ENCODE measurements at places on chromosomes 4 and X.

- no peak for DNase-seq
Observed at GRCh38 chr4:185344743-185345538, 50.8 kb downstream of the LRP2BP start.

DNA sequence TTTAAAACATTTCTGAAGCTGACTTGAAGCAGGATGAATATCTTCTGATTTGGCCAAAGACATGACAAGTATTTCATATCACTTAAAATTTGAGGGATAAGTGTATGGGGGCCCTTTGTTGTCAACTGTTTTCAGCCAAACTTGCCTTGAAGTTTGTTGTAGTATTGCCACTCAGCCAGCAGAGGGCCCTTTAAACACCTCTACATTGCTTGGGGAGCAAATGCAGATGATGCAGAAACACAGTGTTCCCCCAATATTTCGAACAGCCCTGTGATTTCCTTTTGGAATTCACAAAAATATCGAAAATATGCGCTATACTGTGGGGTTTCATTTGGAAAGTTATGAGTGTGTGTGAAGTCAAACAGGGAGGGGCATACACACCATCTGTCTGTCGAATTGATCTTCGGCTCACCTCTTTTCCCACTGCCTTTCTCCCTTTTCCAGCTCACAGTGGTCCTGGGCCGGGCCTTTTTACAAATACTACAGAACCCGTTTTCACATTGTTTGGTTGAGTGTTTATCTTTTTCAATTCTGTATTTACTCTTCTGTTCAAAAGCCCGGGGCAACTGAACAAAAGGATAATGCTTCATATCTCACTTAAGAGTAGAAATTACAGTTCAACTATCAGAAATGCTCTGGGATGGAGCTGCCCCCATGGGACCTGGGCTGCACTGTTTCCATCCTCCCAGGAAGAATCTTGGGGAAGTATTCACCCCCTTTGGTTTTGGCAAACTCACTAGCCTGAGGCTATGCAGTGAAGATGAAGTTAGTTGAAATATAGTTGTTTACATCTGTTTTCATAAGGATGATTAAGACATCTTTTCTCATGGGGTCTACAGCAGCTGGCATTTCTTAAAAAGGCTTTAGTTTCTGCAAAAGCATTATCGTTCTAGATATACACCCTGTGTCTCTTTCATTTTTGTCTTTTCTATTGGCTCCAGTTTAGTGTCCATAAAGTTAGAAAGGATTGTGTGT is 137.6 kb downstream of the EGF start:
- peak; percentile 6 for DNase-seq

- DNase-seq = no peak
Observed at GRCh38 chr4:71243091-71243833, 95.6 kb upstream of the SLC4A4 start.

- DNase-seq = no peak
Observed at GRCh38 chr4:773214-773613, 52.7 kb downstream of the CPLX1 start.

DNA sequence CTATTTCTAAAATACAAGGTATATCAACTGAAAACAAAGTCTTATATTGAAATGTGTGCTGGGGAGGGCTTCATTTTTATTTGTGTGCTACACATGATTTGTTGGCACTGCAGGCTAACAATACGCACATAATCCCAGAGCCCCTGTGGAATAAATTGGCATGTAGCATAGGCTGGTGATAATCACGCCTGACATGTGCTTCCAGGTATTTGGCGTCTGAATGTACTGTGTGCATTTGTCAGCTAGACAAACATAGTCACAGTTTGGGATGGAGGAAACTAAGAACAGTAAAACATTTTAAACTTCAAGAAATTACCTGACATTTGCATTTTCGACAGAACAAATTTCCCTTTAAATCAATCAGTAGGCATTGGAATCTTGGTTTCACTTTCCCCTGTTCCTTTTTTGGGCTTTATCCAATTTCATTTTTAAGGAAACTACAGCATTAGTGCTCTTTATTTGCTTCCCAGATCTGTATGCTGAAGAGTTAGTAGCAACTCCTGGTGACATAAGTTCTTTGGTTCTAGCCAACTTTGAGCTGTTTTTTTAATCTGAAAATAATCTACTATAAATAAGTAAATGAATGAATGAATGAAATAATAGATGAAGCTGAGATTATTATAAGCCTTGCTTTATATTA is 472.3 kb downstream of the PDHA2 start:
- no peak for DNase-seq

DNA sequence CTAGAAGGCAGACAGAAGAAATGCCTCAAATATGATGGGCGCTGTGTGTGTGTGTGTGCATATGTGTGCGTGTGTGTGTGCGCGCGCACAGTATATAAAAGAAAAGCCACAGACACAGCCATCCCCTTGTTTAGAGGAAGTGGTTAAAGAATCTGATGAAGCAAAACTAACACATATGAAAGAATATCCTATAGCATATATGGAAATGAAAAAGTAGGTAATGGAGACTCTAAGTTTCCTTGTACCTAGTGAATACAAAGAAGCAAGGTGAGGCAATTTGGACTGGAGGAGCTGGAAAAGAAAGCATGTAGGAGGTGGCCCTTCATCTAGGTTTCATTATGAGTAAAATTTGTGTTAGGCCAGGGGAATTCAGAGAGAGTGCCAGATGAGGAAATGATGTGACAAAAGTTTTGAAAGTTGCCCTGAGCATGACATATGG is 58.6 kb upstream of the MCF2 start:
- DNase-seq = no peak

DNA sequence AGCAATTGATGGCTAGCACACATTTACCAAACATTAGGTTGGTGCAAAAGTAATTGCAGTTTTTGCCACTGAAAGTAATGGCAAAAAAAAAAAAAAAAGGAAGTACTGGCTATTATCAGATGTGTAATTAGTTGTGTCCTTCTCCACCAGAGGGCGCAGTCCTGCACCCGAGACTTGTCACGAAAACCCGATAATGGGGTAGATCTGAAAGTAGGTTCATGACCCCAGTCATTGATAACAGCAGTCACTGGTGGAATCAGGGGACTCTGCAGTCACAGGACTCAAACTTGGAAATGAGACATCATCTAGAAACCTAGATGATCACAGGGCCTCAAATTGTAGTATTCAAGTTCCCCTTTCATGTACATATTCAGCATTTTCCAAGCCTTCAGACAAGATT is 13.1 kb upstream of the ACOT9 start:
- DNase-seq = peak; percentile 17

DNA sequence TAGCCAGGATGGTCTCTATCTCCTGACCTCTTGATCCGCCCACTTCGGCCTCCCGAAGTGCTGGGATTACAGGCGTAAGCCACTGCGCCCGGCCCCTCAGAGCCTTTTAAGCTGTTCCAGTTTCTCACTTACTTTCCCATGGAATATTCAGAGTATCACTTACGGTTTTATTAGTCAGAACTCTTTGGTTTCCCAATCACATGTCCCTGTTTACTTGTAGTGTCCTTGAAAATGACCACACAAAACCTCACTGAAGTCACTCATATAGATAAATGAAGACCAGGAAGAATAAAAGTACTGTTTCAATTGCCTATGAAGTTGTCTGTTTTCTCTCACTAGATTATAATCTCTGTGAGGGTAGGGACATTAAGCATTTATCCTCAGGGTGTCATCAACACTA is 217.2 kb upstream of the HCCS start:
- DNase-seq = no peak

DNA sequence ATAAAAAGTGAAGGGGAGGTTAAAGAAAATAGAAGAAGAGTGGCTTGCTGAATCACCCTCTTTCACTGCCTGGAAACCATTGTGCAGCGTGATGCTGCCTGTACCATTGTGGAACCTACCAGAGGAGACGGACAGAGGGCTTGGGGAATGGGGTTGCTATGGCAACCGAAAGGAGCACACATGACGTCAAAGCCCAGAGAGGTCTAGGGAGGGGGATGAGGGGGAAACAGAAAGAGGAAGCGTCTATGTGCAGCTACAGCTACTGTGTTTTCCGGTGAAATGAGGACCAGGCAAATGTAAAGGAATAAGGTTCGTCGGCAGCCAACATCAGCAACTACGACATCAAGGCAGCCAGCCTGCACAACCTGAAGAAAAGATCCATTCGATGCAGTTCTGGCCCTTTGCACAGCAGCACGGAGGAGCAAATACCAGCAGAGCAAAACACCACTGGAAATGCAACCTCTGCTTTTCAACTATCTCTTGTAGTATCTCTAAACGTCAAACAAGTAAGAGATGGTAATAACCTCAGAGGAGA is at the start of gene MAPK10:
MAPK10 (minus strand) TSS at position 110 of the 535 bp plus-strand sequence.
- peak; percentile 93 for DNase-seq

- no peak for DNase-seq
Observed at GRCh38 chr4:95536650-95537049, 12.1 kb downstream of the UNC5C start.

GRCh38 chr4:88524171-88524570 is 595 bp upstream of the PYURF start:
- no peak for DNase-seq

DNA sequence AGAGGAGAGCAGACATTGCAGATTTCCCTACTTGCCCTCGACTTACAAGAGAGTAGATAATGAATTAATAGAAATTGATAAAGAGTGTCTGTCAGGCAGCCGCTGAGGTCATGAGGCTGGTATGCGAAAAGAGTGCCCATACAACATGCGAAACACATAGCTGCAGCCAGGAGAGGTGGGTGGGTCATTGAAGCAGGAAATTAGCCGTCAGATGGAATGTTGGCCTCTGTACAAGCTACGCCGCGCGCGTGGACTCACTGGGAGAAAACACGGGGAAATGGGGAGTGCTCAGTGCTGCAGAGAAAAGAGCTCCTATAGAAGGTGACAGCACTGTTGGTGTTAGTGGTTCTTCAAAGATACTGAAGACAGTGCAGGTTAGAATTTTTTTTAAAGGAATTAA is 125.1 kb downstream of the RAPGEF2 start:
- no peak for DNase-seq

DNA sequence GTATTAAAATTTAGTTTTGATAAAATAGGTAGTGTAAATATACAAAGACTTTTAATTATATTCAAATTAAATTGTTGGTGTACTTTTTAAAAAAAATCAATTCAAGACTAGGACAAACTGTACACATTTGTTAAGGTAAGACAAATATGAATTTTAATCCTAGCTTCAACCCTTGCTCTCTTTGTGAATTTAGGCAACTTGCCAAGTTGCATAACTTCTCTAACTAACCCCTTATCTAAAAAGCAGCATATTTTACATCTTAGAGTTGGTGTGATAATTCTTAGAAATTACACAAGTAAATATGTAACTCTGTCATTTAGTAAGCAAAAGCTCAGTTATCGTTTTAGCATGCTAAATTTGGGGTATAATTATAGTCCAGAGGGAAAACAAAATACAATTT is 78.1 kb upstream of the FSTL5 start:
- no peak for DNase-seq

GRCh38 chr4:74539044-74539790 is 94.3 kb downstream of the AREG start:
- no peak for DNase-seq

DNA sequence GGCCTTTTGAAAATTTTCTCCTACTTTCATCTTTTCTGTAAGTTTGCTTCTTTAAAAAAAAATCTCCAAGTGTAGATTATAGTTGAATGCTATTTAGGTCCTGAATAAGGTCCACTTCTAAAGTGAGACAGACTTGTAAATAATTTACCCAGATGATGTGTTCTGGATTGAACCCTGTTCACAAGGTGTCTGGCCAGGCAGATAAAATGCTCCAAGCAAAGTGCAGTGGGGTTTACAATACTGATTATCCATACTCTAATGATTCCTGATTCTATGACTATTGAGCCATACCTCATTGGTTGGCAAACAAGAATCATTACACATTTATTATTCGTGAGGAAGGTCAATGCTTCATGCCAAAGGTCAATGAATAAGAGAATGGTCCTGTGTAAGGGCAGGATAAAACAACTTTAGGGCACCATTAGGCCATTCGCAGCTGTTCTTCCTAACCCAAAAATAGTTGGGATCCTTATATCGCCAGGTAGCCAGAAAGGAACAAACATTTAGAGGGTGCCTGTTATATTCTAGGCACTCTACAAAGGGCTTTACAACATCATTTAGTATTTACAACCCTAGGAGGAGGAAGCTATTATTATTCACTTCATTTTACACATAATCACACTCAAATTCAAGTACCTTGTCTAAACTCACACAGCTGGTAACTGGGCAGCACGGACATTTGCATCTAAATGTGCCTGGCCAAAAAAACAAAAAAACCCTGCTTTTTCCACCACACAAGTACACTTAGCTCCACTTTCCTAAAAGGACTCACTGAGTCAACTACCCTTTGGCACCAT is 18.6 kb upstream of the SAT1 start:
- no peak for DNase-seq

DNA sequence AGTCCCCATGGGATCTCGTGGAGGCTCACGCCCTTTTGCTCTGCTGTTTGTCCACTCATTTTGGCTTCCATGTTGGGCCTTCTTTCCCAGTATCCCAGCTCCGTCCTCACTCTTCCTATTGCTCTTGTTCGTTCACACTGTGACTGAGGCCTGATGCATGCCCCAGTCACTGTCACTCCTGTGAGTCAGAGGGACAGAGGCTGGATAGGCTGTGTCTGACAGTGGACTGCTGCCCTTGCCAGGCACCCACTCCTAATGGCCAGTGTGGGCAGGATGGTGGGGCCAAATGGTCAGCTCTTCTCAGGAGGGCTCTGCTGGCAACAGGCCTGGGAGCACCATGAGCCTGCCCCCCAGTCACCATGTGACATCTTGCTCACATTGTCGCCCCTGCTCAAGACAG is 40.0 kb downstream of the HADH start:
- DNase-seq = no peak

DNA sequence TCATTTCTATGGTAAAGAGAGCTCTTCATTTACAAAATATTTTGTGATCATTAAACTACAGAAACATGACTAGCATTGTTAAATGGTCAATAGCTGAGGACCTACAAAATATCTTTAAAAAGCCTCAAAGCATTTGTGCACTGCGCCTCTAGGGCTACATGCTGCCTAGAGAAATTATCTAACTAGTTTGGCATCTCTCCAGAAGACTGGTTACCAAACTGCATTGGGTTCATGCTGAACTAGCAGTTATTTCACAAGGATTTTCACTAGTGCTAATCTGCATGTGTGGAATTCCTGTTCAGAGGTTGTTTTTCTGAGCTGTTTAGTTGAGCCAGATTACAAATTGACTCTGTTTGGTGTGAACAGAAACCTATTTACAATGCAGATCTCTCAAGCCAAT is 58.5 kb upstream of the PITX2 start:
- DNase-seq = no peak

- DNase-seq = peak; percentile 66
Observed at GRCh38 chrX:39242187-39242586, 440.9 kb downstream of the MID1IP1 start.

GRCh38 chr4:111961809-111962208 is 183.4 kb upstream of the FAM241A start:
- DNase-seq = no peak

GRCh38 chr4:123503698-123504363 is 107.2 kb downstream of the SPRY1 start:
- DNase-seq = no peak
